B cell (primary cell): ENCODE measurements at places on chromosomes 5 and 9. TPM values are rescaled to one million over a fixed set of nuclear protein-coding genes. Genes with fewer than 3 reads are reported as not detected.

Gene FOXI1
- 0.17 TPM in 1 of 2 replicates, not detected in the other for polyA plus RNA-seq

- peak; percentile 86 for DNase-seq
These were observed at the start of gene DOCK2 for GRCh38 chr5:169637085-169637548. DOCK2 (plus strand) TSS chr5:169637275; CDS start chr5:169637327, 52 bp downstream.

Gene PCDHB11
- polyA plus RNA-seq: not detected in 2 replicates

DNA sequence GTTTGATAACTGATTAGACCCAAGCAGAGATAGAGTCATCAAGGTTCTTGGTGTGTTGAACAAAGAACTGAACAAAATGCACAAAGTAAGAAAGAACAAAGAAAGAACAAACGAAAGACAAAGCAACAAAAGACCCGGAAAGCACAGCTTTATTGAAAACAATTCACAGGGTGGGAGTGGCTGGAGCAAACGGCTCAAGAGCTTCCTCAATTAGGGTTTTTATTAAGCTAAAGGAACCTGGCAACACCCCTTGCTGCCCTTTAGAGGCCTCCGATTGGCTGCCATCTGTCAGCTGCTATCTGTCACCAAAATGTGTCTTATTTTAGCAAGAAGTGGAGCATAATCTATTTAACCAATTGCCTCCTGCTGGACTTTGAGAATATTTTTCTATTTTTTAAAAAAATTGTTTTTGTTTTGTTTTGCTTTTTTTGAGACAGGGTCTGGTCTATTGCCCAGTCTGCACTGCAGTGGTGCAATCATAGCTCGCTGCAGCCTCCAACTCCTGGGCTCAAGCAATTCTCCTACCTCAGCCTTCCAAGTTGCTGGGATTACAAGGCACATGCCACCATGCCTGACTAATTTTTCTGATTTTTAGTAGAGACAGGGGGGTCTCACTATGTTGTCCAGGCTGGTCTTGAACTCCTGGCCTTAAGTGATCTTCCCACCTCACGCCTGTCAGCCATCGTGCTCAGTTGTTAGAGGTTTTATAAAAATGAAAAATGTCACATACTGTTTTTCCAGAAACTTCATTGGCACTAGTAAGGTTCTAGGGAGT lies 7.7 kb upstream of the ABO start:
- no peak for DNase-seq

GRCh38 chr5:159489779-159490178 lies 159.5 kb upstream of the IL12B start:
- DNase-seq: peak; percentile 12

GRCh38 chr5:31106278-31106677 lies 87.2 kb upstream of the CDH6 start:
- no peak for DNase-seq

Gene PIK3R1
- 5.6 and 10.1 TPM in 2 replicates for polyA plus RNA-seq

Gene AFAP1L1
- polyA plus RNA-seq: not detected in 2 replicates

- no peak for DNase-seq
These were observed 204.8 kb upstream of the KLF4 start for GRCh38 chr9:107694390-107694789.

Gene TXNDC8
- polyA plus RNA-seq: not detected in 2 replicates

Gene SCGB3A2
- polyA plus RNA-seq: not detected in 2 replicates

GRCh38 chr5:37064442-37064841 lies 184.7 kb downstream of the CPLANE1 start:
- no peak for DNase-seq

GRCh38 chr9:128244091-128244836 lies 31.5 kb downstream of the GOLGA2 start:
- DNase-seq: no peak

DNA sequence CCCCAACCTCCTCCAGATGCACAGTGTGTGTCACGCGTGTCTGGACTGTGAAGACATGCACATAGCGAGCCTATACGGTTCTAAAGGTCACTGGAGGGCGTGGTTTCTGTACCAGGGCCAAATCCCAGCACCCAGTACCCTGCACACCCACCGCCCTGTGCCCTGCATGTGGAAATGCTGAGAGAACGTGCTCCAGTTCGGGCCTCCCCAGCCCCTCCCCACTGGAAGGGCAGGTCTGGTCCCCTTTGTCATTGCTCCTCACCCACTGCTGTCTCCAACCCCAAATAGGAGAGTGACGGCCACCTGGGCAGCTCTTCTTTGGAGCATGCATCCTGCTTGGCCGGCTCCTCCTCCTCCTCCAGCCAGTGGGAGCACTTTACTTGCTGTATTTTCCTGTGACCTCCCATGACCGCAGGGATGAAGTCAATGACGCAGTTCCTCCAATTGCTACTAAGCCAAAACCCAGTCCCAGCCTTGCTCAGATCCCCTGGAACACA lies 116.7 kb downstream of the WNK2 start:
- DNase-seq: no peak

DNA sequence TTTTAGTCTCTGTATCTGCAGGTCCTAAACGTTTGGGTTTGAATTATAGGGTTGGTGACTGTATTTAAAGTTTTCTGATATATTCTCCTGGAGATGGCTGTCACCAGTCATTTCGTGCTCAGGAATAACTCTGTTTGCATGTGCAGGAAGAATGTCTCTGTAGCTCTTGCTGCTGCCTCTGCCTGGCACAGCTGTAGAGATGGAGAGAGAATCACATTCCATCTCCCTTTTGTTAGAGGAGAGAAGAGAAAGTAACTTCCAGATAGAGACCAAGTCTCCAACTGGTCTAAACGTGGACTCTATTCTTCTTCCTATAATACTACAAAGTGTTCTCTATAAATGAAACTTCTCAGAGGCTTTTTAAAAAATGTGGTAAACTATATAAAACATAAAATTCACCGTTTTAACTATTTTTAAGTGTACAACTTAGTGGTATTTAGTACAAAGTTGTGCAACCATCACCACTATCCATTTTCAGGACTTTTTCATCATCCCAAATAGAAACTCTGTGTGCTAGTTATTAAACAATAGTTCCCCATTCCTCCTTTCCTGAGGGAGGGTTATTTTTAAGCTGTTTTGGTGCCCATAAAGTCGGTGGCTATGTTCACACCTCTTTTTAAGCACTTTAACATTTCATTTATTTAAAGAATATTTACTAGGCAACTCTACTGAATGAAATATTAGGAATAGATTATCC lies 20.7 kb upstream of the STARD4 start:
- DNase-seq: no peak

- no peak for DNase-seq
These were observed 15.9 kb downstream of the NR5A1 start for GRCh38 chr9:124491049-124491975.

Gene RAB24
- 147 and 235 TPM in 2 replicates for polyA plus RNA-seq

DNA sequence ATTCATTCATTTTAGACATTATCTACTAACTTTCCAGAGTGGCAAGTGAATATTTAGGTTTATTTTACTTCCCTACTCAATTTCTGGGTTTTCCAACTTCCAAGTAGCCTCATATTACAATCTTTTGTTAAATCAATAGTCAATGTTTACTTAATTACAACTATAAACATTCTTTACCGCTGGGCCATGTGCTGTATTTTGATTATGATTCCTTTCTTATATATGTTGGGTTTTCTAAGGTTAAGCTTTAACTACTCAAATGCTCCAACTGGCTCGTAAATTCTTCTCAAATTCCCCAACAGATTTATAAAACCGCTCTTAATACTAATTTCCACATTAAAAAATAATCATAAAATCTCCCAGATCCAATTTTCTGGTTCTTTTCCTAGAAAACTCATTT lies 110.1 kb upstream of the ABCA1 start:
- no peak for DNase-seq

DNA sequence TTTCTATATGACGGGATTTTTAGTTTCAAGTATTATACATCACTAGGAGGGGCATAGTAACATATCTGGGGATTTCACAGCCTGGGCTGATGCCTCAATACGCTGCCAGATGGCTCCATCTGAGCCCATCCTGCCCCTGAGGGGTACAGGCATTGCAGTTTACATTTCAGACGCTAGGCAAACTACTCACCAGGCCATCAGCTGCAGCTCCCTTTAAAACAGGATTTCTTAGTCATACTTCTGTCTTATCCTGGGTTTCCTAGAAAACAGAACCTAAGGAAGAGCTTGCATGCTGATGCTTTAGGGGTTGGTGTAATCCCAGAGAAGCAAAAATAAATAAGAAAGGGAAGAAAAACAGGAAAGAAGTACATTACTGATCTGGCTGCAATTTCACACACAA lies 372.8 kb upstream of the PIK3R1 start:
- no peak for DNase-seq

DNA sequence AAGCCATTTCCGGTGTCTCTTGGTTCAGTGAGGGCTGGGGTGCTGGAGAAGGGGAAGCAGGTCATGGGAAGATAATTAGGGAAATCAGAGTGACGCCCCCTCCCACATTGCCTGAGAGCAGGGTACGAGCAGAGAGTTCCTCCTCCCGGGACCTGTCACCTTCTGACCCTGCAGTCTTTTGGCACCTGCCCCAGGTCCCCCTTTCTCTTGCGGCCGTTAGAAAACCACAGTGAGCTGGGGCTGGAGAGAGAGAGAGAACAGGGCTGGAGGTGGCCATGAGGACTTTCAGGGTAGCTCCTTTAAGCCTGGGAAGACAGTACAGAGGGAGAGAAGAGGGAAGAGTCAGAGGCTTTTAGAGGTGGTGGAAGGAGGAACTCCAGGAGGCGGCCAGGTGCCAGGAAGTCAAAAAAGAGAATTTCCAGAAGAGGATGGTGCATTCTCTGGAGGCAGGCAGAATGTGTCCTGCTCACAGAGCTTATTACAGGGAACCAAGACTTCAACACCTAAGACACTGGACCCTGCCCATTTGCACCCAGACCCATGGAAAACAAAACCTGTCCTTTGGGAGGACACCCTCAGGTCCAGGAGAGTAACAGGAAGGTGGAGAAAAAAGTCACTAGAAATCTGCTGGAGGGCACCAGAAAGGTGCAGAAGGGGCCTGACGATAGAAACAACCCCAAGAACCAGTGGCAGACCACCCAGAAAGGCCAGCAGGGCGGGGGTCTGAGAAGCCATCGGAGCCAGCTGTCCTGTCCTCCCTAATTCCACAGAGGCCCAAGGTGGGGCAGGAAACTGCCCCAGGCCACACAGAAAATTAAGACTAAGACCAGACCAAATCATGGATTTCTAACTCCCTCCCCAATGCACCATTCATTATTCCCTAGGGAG lies 6.5 kb upstream of the ACSL6 start:
- no peak for DNase-seq

DNA sequence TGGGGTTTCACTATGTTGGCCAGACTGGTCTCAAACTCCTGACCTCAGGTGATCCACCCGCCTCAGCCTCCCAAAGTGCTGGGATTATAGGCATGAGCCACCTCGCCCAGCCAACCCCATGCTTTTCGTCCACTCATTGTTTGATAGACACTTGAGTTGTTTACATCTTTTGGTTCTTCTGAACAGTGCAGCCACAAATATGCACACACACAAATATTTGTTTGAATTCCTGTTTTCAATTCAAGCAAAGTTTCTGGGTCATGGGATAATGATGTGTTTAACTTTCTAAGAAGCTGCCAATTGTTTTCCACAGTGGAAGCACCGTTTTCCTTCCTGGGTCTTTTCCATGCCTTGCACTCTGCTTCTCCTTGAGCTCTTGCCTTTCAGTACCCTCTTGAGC lies 6.8 kb upstream of the PAEP start:
- no peak for DNase-seq

- no peak for DNase-seq
These were observed 223.3 kb downstream of the SEC61B start for GRCh38 chr9:99445371-99445891.
